Thoracic aorta (tissue), 2 donors: ENCODE measurements at places on chromosomes 16 and 17.

- no peak overlapping the region for H3K4me3 ChIP-seq
- no peaks in the 10 kb centered on the region for H3K27me3 ChIP-seq
- H3K36me3 ChIP-seq = no peaks in the 10 kb centered on the region
- H3K27ac ChIP-seq = no peak overlapping the region
These were observed 42.4 kb downstream of the CD300LF start for GRCh38 chr17:74670329-74670728.

GRCh38 chr17:59049798-59050197, 56.9 kb downstream of the TRIM37 start:
- H3K27ac ChIP-seq = no peak overlapping the region
- no peak overlapping the region for H3K4me3 ChIP-seq
- peaks cover 35% of the 10 kb centered on the region for H3K36me3 ChIP-seq
- no peak for DNase-seq
- H3K27me3 ChIP-seq = no peaks in the 10 kb centered on the region

DNA sequence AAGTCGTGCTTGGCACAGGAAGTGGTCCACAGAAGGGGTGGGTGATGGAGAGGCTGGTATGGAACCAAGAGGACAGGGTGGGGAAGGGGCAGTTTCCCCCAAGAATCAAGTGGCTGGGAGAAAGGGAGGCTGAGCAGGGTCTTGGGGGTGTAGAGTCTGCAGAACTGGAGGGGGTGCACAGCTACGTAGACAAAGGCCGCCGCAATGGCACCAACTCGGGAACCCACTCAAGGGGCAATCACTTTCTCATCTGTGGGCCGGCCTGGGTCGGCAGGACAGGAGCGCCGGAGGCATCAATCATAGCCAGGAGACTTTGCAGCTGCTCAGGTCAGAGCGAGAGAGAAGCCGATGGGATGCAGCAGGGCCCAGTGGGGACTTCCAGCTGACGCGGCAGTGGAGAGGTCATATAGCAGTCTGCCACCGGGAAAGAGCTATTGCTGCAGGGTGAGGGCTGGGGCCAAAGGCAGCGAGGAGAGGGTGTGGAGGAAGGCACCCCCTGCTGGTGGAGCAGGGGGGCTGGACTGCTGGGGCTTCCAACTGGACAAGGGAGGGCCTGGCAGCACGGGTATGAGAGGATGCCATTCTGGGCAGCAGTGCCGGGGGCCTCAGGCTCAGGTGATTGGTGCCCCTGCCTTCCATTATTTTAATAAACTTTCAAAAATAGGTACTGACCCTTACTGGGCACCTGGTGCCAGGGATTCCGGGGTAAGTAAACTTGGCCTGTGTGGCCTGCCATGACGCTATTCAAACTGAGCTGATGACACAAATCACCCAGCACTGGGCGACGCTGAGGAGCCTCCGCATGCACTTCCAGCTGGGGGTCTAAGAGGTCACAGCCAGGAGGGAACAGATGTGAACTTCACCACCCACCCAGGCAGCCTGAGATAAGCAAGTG, 52.5 kb upstream of the MTSS2 start:
- no peaks in the 10 kb centered on the region for H3K36me3 ChIP-seq
- H3K4me1 ChIP-seq = peaks cover 52% of the 10 kb centered on the region
- H3K4me3 ChIP-seq = peak overlapping the region; percentile 9
- no peaks in the 10 kb centered on the region for H3K27me3 ChIP-seq

GRCh38 chr16:1444730-1445517, 568 bp upstream of the CCDC154 start:
- no peaks in the 10 kb centered on the region for H3K4me1 ChIP-seq
- no peak overlapping the region for H3K27ac ChIP-seq
- H3K4me3 ChIP-seq = no peak overlapping the region
- no peaks in the 10 kb centered on the region for H3K27me3 ChIP-seq
- no peak for DNase-seq
- H3K36me3 ChIP-seq = peaks cover 14% of the 10 kb centered on the region

DNA sequence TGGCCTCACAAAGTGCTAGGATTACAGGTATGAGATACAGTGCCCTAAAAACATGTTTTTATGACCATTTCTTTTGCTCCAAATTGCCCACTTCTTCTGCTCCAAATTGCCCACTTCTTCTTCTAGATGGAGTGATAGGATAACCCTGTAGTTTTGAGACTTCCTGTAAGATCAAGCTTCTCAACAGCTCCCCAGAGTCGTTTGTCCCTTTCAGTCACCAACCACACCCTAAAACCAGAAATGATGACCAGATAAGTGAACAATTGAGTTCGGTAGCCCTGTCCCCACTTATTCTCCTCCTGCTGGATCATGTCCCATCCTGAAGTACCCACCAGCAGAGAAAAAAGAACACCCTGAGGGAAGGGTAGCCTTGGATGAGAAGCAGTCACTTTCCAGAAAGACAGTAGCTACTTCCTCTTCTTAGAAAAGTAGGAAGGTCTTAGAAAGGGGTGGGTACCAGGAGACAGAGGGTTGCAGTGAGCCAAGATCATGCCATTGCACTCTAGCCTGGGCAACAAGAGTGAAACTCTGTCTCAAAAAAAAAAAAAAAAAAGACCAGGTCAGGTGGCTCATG, 2.5 kb downstream of the ODAD4 start:
- H3K27ac ChIP-seq = no peak overlapping the region
- H3K4me1 ChIP-seq = peaks cover 8% of the 10 kb centered on the region
- no peak for DNase-seq
- H3K36me3 ChIP-seq = no peaks in the 10 kb centered on the region
- no peaks in the 10 kb centered on the region for H3K27me3 ChIP-seq
- H3K4me3 ChIP-seq = no peak overlapping the region

DNA sequence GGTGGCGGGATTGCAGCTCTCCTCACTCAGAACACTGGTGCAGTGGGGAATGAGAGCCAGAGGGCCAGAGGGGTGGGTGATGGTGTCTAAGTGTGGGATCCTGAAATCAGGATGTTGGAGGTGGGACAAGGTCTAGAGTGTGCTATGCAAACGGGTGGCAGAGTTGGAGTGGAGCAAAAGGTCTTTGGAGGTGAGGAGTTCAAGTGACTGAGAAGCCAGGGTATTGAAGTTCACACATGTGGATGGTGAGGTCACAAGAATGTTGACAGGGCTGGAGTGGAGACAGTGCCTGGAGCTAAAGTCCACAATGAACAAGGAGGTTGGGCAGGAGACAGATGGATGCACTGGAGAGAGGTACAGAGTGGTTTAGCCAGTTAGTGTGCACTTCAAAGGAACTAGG, 38.3 kb upstream of the MAP3K14 start:
- H3K4me1 ChIP-seq = no peaks in the 10 kb centered on the region
- H3K27me3 ChIP-seq = no peaks in the 10 kb centered on the region

DNA sequence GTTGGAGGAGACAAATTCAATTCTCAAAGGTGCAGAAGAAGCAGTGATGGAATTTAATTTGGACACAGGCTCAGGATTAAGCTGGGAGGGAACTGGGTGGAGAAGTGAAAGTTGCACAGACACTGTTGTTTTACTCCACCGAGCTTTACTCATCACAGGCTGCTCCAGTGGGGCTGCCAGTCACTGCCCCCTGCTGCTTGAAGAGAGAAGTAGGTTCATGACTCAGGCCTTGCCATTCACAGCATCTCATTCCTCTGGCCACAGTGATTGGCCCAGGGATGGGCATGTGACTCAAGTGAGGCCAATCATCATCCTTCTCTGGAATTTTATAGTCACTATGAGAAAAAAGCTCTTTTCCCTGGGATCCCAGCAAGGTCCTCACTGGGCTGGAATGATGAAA, 11.8 kb downstream of the GNAO1 start:
- H3K36me3 ChIP-seq = no peaks in the 10 kb centered on the region
- no peak overlapping the region for H3K27ac ChIP-seq
- no peak overlapping the region for H3K4me3 ChIP-seq

DNA sequence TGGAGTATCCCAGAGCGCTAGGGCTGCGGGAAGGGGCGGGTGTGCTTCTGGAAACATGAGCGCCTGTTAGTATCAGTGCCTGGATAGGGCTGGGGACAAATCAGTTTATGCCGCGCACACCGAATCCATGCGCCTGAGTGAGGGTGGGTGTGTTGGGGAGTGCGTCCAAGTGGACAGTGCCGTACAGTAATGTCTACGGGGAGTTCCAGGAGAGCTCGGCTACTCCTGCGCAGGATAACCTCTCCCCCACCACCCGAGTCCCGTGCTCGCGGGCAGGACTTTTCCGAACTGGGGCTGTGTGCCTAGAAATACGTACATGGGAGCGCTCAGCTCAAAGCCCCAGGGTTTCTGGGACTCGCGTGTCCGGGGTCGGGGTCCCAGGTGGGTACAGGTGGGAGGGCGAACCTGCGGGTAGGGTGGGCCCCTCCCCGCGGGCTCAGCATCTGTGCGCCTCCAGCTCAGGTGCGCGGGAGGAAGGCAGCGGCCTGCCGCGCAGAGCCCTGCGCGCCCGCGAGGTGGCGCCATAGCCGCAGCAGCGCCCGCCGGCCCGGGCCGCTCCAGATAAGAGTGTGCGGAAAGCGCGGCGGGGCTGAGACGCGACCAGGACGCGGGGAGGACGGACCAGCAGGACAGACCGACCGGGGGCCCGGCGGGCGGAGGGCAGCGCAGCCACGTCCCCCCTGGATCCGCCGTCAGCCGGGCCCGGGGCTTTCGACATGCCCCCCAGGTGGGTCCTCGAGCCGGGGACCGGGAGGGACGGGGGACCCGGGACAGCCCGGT, at the start of gene HIC1:
Gene HIC1 (plus strand): TSS at position 592 of the 780 bp plus-strand sequence. CDS start 1,588 bp downstream, outside the sequence.
- H3K4me3 ChIP-seq = peak within 1 kb of the TSS; percentile 82
- DNase-seq = no peak
- no peaks in the 10 kb centered on the region for H3K27me3 ChIP-seq
- H3K36me3 ChIP-seq = no peaks in the 10 kb centered on the region
- peaks cover 24% of the 10 kb centered on the region for H3K4me1 ChIP-seq
- H3K27ac ChIP-seq = peak within 1 kb of the TSS; percentile 61

- H3K4me3 ChIP-seq = peak overlapping the region; percentile 79
- no peak for DNase-seq
- no peaks in the 10 kb centered on the region for H3K27me3 ChIP-seq
- no peaks in the 10 kb centered on the region for H3K36me3 ChIP-seq
- H3K4me1 ChIP-seq = no peaks in the 10 kb centered on the region
These were observed 833 bp downstream of the WSCD1 start for GRCh38 chr17:6070913-6071511.

DNA sequence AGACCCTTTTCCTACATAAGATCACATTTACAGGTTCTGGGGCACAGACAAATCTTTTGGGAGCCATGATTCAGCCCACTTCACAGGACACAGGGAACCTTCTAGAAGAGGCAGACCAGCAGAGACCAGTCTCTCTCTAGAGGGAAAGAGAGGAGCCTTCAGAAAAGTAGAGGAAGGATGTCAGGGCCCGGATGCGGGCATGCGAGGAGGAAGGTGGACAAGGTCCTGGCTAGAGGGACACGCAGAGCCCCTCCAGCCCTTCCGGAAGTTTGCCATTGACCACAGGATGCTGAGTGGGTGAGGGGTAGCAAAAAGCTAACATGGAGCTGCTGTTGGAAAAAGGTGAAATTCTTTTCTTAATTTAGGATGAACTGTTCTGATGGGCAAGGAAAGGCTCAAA, 55.8 kb upstream of the MEAK7 start:
- H3K4me1 ChIP-seq = no peaks in the 10 kb centered on the region
- no peak for DNase-seq
- H3K27ac ChIP-seq = no peak overlapping the region
- no peaks in the 10 kb centered on the region for H3K27me3 ChIP-seq
- no peaks in the 10 kb centered on the region for H3K36me3 ChIP-seq

DNA sequence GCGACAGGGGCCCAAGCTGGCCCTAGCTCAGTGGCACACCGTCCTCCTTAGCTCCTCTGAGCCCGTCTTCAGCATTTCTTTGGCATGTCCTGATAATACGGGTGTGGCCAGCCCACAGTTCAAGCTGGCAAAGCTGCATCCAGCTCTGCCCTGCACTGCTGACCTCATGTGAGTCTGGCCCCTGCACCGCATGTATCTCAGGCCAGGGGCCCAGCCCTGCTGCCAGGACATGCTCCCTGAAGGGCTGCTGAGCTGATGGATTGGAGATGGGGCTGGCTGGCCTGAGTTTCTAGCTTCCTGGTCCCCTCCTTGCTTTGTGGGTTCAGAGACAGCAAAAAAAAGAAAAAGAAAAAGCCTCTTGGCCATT, 2.4 kb downstream of the DOC2B start:
- H3K27ac ChIP-seq = no peak overlapping the region
- H3K36me3 ChIP-seq = no peaks in the 10 kb centered on the region
- H3K27me3 ChIP-seq = no peaks in the 10 kb centered on the region
- H3K4me1 ChIP-seq = peaks cover 14% of the 10 kb centered on the region
- DNase-seq = no peak
- H3K4me3 ChIP-seq = peak overlapping the region; percentile 53

DNA sequence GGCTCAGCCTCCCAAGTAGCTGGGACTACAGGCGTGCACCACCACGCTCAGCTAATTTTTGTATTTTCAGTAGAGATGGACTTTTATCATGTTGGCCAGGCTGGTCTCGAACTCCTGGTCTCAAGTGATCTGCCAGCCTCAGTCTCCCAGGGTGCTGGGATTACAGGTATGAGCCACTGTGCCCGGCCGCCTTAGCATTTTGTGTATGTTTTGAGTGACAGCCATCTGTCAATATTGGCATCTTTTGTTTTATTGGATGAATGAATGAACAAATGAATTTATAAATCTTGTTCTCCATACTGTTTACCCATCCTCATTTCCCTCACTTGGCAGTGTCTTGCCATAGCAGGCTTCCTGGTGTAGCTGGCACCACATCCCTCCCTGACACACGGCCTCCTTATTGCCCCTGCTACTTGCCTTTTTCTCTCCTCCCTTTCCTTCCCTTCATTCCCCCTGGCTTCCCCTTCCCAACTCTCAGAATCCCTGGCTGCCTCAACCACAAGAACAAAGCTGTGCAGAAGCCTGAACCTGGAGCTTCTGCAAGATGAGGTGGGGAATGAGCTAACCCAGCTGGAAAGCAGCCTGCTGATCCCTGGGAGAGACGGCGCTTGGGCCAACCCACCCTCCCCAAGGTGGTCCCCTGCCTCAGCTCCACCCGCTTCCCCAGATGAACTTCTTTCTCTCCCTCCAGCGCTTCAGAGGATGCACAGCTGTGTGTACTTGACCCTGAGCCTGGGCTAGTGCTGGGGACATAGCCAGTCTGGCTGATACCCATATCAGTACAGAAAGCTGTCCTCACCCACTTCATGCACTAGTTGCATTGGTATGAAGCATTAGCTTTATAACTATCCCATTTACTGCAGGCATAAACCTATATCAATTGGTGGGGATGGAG, 34.3 kb downstream of the WNT9B start:
- H3K4me1 ChIP-seq = no peaks in the 10 kb centered on the region
- H3K27me3 ChIP-seq = no peaks in the 10 kb centered on the region
- no peak for DNase-seq
- no peak overlapping the region for H3K27ac ChIP-seq

DNA sequence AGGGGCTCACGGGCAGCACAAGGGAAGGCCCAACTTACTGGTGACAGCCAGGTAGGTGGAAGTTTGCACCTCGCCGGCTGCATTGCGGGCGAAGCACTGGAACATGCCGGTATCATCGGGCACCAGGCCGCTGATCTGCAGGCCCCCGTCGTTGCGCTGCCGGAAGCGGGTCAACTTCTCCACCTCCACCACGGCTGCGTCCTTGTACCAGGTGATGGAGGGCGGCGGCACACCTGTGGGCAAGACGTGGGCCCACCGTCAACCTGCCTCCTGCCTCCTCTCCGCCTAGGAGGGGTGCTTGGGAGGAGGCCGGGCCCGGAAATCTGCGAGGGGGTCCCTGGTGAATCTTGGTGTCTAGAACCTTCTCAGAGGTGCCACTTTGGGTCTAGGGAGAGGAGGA, 123.6 kb upstream of the CDC42EP4 start:
- no peaks in the 10 kb centered on the region for H3K36me3 ChIP-seq
- H3K4me3 ChIP-seq = no peak overlapping the region
- DNase-seq = no peak
- H3K27ac ChIP-seq = no peak overlapping the region
- H3K27me3 ChIP-seq = no peaks in the 10 kb centered on the region
- H3K4me1 ChIP-seq = no peaks in the 10 kb centered on the region

GRCh38 chr16:1385232-1385631, 29.3 kb downstream of the UNKL start:
- no peak overlapping the region for H3K27ac ChIP-seq
- no peaks in the 10 kb centered on the region for H3K4me1 ChIP-seq
- no peaks in the 10 kb centered on the region for H3K27me3 ChIP-seq
- peaks cover 40% of the 10 kb centered on the region for H3K36me3 ChIP-seq
- no peak overlapping the region for H3K4me3 ChIP-seq
- no peak for DNase-seq
